ENCODE measurements at places on chromosomes 2 and 18.

- no peak for DNase-seq
These were observed 34.5 kb upstream of the FAM171B start for GRCh38 chr2:186659383-186659782.

DNA sequence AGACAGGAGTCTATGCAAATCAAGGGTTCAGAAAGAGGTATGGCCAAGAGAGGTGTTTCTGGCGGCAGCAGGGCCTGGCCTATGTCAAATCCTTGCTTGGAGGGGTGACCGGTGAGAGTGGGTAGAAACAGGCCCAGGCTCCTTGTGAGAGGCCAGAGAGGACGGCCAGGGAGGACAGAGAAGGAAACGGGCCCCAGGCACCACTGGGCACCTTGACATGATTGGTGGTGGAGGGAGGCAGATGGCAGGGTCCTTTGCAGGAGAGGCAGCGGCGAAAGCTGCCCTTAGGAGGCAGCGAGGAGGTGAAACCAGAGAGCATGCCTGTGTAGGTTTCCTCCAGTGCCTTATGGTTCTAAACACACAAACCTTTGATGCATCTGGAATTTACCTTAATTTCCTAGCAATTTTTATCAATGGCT, 6.2 kb downstream of the RAMP1 start:
- DNase-seq: no peak

DNA sequence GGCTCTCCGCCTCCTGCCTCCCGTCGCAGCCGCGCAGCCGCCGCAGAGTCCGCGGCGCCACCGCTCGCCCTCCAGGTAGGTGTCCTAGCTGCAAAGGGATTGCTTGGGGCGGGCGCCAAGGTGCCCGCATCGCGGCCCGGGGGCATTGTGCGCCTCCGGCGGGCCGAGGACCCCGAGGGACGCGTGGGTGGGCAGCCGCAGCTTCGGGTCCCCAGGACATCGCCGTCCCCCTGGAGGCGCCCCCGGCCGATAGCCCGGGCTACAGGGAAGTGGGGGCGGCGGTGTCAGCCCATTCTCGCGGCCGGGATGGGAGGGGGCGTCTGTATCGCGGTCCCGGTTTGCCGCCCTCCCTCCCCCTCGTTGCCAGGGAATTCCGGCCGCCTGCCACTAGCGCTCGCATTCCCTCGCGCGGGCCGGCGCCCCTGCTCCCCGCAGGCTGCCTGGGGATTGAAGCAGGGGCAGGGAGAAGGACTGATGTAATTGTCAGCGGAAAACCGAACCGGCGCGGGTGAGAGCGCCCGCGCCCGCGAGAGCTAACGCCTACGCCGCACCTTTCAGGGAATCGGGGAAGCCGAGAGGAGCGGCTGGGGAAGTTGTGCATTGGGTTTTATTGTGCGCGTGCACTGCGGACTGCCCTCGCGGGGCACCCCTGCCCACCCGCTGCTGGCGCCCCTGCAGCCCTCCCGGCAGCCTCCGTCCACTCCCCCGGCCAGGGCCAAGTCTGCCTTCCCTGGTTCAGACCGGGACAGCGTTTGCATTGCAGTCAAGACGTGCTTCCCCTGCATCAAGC, 483 bp downstream of the OSBPL6 start:
- DNase-seq: no peak

DNA sequence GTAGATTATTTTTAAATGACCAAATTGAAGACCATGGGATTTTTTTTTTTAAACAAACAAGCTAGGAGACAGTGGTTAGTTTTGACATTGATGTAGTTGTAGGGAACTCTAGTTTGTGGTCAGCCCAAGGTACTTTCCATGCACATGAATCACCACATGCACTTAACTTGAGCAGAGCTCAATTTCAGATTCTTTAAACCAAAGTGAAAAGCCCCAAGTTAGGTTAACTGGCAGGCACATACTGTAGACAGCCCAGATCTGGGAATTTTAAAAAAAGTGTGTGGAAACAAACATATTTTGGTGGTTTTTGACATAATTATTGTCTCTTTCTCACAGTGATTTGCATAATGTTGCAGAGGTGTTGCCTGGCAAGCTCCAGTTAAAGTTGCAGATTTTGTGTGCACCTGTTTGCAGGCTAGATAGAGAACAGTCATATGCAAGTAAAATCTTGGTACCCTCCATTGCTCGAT, 88.4 kb downstream of the BCL2L11 start:
- no peak for DNase-seq

DNA sequence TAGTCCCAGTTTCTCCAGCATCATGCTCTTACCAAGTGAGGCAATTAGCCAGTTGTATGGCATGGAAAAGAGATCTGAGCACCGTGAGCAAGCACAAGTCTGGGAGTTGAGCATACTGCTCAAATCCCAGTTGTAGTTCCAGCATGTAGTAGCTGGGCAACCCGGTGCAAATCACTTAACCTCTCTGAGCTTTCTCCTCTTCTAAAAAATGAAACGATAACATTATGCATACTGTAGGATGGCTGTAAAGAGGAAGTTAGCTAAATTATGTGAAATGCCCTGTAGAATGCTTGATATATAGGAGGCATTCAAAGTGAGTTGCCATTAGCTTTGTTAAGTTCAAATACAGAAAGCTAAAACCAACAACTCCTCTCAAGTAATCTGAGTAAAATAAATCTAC, 164.0 kb upstream of the ZEB2 start:
- DNase-seq: no peak

GRCh38 chr18:31645411-31645810, 39.0 kb downstream of the B4GALT6 start:
- no peak for DNase-seq

GRCh38 chr2:124046332-124046731, 21.2 kb downstream of the CNTNAP5 start:
- DNase-seq: no peak

DNA sequence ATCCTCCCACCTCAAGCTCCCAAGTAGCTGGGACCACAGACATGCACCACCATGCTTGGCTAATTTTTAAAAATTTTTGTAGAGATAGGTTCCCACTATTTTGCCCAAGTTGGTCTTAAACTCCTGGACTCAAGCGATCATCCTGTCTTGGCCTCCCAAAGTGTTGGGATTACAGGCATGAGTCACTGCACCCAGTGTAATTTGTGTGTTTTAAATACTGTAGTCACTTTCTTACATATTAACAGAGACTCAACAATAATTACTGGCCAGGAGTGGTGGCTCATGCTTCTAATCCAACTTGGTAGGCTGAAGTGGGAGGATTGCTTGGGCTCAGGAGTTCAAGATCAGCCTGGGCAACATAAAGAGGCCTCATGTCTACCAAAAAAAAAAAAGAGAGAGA, 293.0 kb downstream of the RDH14 start:
- no peak for DNase-seq

DNA sequence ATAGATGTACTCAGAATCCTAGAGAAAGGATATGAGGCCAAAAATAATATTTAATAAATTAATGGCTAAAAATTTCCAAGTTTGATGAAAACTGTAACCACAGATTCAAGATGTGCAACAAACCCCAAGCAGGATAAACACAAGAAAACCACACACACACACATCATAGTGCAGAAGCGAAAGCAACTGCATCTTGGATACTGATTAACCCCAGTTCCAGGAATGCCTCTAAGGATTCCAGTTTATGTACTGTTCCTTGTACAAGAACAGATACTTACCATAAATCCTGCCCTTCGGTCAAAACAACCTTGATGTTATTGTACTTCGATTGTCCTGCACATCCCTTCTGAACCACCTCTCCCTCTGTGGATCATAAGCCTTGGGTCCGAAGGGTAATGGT, 122.8 kb upstream of the PID1 start:
- no peak for DNase-seq

- DNase-seq: no peak
These were observed 143.7 kb upstream of the SYT4 start for GRCh38 chr18:43420950-43421349.

- DNase-seq: no peak
These were observed 24.4 kb upstream of the LRP2 start for GRCh38 chr2:169386722-169387121.

- no peak for DNase-seq
These were observed 155.5 kb downstream of the MTX2 start for GRCh38 chr2:176424746-176425145.

GRCh38 chr2:80167284-80167808, 137.2 kb downstream of the LRRTM1 start:
- DNase-seq: no peak

DNA sequence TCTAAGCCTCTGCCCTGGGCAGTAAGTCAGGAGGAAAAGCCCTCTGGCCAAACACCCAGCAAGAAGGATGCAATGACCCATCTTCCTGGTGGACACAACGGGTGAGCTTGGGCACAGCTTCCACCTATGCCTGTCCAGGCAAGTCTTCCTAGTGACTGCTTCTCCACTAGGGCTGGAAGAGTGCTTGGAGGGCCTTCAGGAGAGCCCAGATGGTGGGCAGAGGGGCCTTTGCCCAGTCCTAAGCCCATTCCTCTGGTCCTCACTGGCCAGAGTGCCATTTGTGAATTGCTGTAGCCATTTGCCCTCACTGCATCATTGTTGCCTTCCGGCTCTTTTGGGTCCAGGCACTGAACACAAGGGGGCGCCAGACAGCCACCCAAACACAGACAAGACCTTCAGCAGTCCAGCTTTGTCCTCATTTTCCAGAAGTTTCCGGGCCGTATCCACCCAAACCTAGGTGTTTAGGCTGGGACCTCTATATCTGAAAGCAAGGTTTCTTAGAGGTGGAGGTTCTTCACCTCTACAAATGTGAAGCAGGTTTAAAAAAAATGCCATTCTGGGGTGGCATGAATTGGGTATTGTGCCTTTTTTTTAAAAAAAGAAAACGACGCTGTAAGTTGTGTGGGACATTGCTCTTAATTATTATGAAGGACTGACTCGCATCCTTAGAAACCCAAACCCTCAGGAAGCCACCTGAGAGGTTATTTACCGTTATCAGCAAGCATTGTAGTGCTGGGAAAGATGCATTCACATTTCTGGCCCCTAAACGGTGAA, 29.5 kb downstream of the PAX8 start:
- peak; percentile 50 for DNase-seq

DNA sequence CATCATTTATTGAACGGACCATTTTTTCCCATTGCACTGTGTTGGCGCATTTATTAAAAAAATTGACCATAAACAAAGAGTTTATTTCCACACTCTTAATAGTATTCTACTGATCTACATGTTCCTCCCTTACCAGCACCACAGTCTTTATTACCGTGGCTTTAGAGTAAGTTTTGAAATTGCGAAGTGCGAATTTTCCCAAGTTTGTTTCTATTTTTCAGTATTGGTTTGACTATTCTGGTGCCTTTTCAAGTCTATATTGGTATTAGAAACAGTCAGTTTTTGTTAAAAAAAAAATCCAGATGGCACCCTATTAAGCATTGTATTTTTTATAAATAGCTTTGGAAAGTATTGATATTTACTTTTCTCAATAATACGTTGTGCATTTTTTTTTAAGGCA, 795.1 kb upstream of the HS6ST1 start:
- no peak for DNase-seq

DNA sequence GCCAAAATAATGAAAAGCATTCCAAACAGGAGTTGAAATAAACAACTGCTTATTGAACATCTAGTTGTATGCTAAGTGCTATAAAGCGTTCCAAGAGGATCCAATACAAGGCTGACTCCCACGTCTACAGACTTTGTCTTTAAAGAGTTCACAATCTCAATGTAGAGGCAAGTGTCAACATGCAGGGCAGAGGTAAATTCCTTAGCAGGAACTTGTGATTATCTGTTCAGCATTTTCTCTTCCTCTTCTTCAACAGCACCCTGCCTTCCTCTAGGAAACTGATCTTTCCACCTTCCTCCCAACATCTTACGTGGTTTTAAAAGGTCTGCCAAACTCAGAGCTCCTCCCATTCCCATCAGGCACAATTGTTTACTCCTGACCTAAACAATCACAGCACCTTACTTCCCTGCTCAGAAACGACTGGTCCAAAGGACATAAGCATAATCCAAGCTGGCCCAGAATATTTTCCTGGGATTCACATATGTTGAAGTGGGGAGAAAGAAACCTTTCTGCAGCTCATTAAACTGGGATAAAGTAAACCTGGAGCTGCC, 83.9 kb downstream of the ITSN2 start:
- DNase-seq: no peak

- no peak for DNase-seq
These were observed 77.2 kb upstream of the HS6ST1 start for GRCh38 chr2:128395640-128396499.

DNA sequence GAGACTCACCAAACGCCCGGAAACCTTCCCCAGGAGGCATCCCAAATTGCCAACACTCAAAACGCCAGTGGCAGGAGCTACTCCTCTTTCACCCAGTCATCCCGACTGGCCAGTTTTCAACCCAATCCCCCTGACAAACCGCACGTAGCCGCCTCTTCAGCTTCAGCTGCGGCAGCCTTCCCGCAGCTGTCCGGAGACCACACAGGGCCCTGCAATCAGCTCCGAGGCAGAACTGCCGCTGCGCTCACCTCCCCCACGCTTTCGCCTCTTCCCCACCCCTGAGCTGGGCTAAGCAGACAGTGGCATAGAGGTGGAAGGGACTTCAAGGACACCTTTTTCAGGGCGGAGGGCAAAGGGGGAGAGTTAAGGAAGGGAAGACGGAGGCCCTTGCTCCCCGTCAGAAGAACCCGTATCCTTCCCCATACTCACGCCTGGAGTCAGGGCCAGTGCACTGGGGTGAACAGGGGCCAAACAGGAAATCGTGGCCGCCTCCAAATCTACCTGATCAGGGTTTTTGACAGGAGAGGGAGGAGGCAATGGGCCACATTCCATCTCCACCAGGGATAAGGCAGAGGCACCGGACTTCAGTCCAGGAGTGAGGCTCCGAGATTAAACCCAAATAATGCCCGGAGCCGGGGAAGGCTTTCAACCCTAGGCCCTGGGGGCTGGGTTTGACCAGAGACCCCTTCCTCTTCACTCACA, 16.9 kb downstream of the CYP26B1 start:
- DNase-seq: no peak

GRCh38 chr2:219416235-219416602, 2.0 kb upstream of the DES start:
- no peak for DNase-seq

- no peak for DNase-seq
These were observed 18.1 kb downstream of the TGFA start for GRCh38 chr2:70535573-70535972.

GRCh38 chr18:24600076-24600654, 139.7 kb downstream of the HRH4 start:
- no peak for DNase-seq

GRCh38 chr2:150733051-150733618, 245.7 kb upstream of the RND3 start:
- DNase-seq: no peak

GRCh38 chr2:202771741-202772460, 99.7 kb downstream of the ICA1L start:
- DNase-seq: no peak

- no peak for DNase-seq
These were observed 98.6 kb downstream of the NOL10 start for GRCh38 chr2:10591207-10591606.
